ENCODE measurements at places on chromosomes 3 and 15.

GRCh38 chr15:62931650-62932049 lies 110.9 kb upstream of the TPM1 start:
- DNase-seq = no peak

GRCh38 chr3:99669879-99670555 lies 31.6 kb downstream of the COL8A1 start:
- DNase-seq = no peak

GRCh38 chr3:160754855-160755747 lies 930 bp upstream of the PPM1L start:
- DNase-seq = peak; percentile 38

DNA sequence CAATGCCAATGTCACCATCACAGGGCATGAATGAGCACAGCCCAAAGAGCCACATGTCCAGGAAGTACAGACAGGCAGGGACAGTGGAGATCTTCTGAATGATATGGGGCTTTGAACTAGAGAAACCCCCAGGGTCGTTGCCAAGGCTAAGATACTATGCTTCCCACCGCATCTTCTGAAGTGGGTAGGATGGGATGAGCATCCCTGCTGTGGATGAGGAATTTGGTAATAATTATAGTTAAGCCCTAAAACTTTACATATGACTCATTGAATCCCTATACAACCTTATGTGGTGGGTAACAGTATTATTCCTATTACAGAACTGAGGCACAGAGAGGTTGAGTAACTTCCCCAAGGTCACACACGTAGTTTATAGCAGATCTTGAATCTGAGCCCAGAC lies 44.2 kb downstream of the WNT5A start:
- no peak for DNase-seq

DNA sequence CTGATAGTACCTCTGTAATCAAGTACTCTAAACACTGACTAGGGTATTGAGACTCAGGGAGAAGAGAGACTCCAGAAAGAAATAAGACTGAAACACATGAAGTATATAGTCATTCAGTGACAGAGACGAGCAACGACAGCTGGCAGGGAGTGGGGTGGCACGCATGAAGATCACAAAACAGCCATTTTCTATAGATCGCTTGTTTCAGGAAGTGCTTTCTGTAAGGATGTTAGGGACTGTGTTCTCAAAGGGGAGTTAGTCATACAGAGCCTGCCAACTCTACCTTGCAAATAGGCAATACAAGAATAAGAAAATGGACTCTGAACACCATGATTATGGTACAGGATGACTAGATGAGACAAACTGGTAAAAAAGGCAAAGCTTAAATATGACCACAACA lies 139.5 kb downstream of the TBL1XR1 start:
- no peak for DNase-seq

DNA sequence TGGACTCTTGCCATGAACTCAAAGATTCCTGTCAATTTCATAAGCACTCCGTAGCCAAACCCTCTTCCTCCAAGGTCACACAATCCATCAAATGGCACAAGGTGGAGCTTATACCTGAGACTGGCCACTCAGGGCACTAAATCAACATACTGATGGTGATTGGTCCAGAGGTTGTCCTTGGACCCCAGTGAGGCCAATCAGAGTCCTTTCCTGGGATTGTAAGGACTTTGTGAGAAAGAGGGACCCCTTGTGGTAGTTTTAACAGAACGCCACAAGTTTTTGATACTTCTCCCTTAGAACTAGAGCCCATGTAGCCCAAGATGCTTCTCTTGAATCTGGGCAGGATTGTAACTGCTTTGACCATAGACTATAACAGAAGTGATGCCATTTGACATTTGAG lies 44.4 kb upstream of the LARS2 start:
- DNase-seq = no peak

DNA sequence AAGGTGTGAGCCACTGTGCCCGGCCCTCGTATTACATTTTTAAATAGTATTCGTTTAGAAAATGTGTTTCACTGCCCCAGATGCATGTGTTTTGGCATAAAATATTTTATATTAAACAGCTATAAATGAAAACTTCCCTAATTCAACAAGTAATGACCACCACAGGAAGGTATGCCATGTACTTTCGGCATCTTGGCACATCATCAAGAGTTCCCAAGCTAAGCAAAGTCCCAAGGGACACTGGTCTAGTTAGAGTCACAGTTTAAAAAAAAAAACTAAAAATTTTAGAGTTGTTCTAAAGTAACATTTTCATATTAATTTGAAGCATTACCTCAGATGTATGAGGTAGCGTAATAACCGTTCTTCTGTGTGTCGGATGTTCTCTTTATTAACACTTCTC lies 15.6 kb upstream of the ARPP19 start:
- no peak for DNase-seq

GRCh38 chr3:13083898-13084297 lies 10.7 kb upstream of the IQSEC1 start:
- DNase-seq = no peak

DNA sequence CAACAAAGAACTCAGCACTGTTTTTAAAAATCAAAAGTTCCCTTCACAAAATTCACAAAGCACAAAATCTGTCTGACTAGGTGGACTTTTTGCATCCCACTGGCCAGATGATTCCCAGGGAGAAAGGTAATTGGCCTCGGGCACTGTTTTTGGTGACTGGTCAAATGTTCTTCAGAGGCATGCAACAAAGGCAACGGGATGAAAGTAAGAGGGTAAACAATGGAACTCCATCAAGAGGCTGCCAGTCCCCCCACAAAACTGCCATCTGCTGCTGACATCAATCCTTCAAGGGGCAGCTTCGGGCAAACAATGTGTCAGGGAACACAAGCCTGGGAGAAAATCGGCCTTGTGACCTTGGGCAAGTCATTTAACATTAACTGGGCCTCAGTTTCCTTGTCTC lies 3.3 kb downstream of the SRGAP3 start:
- no peak for DNase-seq

- no peak for DNase-seq
Measured at GRCh38 chr3:183631715-183632114, 3.7 kb upstream of the KLHL24 start.

DNA sequence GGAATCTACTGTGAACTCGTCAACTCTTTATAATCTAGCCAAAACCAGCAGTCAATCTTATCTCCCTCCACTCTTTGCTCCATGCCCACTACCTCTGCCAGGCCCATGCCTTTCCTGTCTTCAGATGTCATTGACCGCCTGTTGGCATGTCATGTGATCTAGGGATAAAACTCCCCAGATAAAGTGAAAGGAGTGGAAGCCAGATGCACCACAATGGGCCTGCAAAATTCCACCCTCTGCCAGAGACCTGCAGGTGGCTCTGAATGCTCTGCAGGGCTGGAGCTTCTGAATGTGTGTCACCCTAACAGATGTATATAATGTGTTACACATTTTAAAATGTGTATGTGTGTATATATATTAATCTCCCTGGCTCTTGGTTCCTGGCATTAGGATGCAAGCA lies 2.3 kb upstream of the CCR3 start:
- DNase-seq = no peak

DNA sequence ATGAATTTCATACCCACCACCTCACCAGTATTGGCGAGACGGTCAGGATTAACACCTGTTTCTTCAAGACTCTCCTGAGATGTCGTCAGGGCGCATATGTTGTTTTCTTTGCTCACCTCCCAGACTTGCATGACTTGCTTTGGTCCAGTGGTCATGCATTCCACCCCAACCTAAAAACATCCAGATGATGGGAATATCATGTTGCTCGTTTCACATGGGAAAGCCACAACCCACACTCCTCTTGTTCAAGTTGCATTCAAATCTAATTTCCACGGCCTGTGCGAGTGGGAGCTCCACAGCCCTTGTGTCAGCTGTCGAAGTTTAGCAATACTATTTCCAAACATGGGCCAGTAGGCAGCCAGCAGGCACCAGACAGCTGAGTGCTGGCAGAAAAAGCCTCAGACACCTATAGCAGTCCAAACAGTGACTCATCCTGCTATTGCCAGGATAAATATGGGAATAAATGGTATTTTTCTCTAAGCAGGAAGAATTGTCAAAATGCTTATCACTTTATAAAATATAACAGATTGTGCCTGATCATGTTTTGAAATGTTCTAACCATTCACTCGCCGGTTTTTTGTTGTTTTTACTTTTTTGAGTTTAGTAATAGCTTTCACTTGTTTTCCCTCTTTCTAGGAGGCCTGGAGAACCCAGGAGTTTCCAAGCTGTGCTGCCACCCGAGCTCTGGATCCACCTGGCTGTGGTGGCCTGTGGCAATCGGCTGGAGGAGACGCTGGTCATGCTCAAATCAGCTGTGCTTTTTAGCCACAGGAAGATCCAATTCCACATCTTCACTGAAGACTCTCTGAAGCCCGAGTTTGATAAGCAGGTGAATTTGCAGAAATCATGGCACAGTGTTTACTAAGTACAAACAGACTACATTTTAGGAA lies 20.1 kb downstream of the GXYLT2 start:
- DNase-seq = peak; percentile 54

- DNase-seq = no peak
Measured at GRCh38 chr3:127886956-127887231, 28.1 kb upstream of the KBTBD12 start.

DNA sequence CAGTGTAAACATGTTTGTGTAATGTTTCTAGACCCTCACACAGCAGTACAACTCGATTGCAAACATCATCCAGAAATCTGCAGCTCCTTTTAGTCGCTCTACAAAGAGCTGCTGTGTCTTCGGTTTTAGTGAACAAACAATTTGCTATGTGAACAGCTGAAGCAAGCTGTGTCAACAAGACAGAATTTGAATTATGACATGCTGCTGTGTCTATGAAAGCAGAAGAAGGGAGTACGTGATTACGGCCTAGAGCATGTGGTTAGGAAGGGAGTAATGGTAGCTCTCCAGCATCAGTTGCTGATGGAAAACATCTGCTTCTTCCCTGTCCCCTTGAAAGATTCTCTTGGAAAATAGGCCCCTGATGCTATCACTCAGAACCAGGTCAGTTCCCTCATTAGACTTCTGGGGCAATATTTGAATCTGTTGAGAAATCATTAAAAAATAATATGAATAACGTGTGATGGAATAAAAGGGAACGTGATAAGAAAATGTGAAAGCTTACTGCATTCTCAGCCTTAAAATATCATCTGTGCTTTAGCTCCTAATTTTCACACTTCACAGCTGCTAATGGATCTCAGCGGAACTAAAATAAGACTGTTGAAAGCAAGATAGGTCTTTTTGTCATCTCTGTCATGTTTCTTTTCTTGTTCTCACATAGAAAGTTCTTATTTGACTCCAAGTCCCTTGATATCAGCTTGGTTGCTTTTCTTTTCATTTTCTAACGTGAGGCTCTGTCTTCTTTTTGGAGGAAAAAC lies 891.5 kb downstream of the ROBO2 start:
- DNase-seq = no peak

GRCh38 chr3:17585394-17586325 lies 156.8 kb downstream of the TBC1D5 start:
- DNase-seq = no peak

GRCh38 chr15:78617516-78617915 lies 3.3 kb downstream of the CHRNA3 start:
- no peak for DNase-seq

GRCh38 chr3:14774431-14774830 lies 44.3 kb upstream of the FGD5 start:
- DNase-seq = no peak

- DNase-seq = no peak
Measured at GRCh38 chr3:194112120-194113106, 23.5 kb upstream of the HES1 start.

DNA sequence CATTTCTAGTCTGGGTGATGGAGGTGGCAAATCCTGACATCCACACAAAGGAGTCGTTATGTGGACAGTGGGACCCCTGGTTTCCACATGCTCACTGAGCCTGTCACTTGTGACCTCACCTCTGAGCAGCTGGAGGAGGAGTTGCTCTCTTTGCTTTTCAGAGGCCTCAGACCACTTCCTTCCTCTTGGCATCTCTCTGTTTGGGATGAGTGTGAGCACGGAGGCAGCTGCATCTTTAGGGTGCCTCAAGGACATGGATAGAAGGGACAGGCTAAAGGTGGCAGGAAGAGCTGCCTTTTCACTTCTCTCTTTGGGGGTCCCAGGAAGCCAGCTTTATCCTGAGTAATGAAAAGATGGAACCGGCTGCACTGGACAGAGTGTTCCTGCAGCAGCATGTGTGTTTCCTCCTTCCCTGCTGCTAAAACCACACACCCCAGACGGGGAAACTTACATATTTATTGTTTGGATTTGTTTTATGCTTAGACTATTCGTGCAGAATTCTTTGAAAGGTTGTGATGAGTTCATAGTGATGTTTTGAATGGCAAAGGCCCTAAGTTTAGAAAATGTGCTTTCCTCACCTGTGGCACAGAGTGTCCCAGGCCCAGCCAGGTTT lies 31.8 kb downstream of the GPR171 start:
- no peak for DNase-seq

DNA sequence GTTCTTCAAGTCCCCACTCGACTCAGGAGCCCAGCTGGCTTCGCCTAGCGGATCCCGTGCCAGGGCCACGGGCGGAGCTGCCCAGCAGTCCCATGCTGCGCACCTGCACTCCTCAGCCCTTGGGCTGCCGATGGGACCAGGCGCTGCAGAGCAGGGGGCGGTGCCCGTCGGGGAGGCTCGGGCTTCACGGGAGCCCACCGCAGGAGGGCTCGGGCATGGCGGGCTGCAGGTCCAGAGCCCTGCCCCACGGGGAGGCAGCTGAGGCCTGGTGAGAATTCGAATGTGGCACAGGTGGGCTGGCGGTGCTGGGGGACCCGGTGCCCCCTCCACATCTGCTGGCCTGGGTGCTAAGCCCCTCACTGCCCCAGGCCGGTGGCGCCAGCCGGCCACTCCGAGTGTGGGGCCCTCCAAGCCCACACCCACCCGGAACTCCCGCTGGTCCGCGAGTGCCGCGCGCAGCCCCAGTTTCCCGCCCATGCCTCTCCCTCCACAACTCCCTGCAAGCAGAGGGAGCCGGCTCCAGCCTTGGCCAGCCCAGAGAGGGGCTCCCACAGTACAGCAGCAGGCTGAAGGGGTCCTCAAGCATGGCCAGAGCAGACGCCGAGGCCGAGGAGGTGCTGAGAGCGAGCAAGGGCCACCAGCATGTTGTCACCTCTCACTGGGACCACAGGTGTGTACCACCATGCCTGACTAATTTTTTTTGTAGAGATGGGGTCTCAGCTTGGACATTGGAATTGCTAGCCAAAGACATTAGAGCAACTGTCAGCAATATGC lies 17.0 kb downstream of the RAB7A start:
- no peak for DNase-seq

GRCh38 chr3:113271189-113271588 lies 59.8 kb downstream of the BOC start:
- no peak for DNase-seq

GRCh38 chr15:100346866-100347512 lies 5.2 kb upstream of the ADAMTS17 start:
- no peak for DNase-seq

GRCh38 chr3:24573576-24573975 lies 78.9 kb upstream of the THRB start:
- DNase-seq = no peak

Data from AG04449 (cell line).